Psoas muscle (tissue), 8 donors: ENCODE measurements at places on chromosomes 2 and 18. TPM values are rescaled to one million over a fixed set of nuclear protein-coding genes. Genes with fewer than 3 reads are reported as not detected.

DNA sequence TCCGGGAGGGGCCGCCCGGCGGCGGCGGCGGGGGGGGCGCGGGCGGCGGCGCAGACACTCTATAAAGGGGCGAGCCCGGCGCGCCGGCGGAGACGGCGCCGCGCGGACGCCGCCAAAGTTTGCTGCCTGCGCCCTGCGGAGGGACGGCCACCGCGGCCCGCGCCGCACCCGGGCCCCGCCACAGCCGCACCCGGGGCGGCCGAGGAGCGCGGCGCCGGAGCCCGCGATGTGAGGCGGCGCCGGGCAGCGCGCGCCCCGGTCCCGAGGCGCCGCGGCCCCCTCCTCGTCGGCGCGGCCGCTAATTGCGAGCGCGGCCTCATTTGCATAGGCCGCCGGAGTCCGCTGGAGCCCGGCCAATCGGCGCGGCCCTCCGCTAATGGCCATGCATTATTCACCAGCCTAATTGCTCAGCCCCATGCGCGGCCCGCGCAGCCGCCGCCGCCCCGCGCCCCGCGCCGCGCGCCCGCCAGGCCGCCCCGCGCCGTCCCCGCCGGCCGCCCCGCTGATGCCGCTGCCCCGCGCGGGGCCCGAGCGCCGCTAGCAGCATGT, at the start of gene SALL3:
TSS of gene SALL3 (plus strand) at position 89 of the 549 bp plus-strand sequence. CDS start at position 546, 457 bp downstream.
- peak within 1 kb of the TSS; percentile 49 for H3K4me3 ChIP-seq
- no peak for DNase-seq
- H3K27me3 ChIP-seq: peaks cover 91% of the 10 kb centered on the region
- no peak within 1 kb of the TSS for H3K27ac ChIP-seq
- no peaks in the 10 kb centered on the region for H3K36me3 ChIP-seq

The KCNF1 gene
- not detected for total RNA-seq

The VWA3B gene
- total RNA-seq: 0.22 TPM

The HOXD10 gene
- not detected for total RNA-seq

The AFG3L2 gene
- total RNA-seq: 112 TPM

DNA sequence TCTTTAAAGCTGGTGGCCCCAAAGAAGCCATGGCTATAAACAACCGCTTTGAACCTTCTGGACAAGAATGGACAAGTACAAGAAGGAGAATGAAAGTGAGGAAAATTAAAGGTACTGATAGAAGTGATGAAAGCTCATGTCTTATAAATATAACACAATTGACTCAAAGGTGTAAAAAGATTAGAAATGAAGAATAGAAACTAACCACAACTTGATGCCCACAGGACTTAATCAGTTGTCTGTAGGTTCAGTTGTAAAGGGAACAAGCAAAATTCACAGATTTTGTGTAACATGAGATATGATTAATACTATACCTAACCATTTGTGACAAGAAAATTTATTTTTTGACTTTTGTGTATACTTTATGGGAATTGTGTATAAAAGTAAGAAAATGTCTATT, 135.7 kb downstream of the NUP35 start:
- no peaks in the 10 kb centered on the region for H3K4me1 ChIP-seq
- no peak overlapping the region for H3K27ac ChIP-seq
- no peaks in the 10 kb centered on the region for H3K27me3 ChIP-seq
- no peaks in the 10 kb centered on the region for H3K36me3 ChIP-seq
- DNase-seq: no peak

GRCh38 chr2:61193670-61194561, 31.9 kb downstream of the C2orf74 start:
- H3K4me3 ChIP-seq: no peak overlapping the region
- no peak overlapping the region for H3K27ac ChIP-seq
- no peaks in the 10 kb centered on the region for H3K27me3 ChIP-seq
- no peak for DNase-seq
- H3K4me1 ChIP-seq: no peaks in the 10 kb centered on the region

- H3K4me1 ChIP-seq: no peaks in the 10 kb centered on the region
- no peak for DNase-seq
- peaks cover 1% of the 10 kb centered on the region for H3K27me3 ChIP-seq
- H3K27ac ChIP-seq: no peak overlapping the region
These were observed 68.9 kb downstream of the CAPN13 start for GRCh38 chr2:30738141-30738911.

DNA sequence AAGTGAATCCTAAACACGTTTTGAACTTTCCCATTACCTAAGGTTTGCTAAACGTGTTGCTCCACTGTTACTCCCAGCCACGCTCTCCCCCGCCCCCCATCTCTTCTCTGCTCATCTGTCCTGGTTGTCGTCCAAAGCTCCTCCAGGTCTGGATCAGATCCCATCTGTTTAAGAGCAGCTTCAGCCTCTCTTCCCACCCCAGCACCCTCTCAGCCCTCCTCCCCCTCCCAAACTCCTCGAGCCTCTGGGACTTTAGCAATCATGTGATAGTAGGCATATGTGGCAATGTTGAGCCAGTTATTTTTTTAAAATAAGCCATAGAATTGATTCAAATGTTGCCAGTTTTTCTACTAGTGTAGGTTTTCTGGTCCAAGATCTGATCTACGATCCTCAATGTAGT, 20.0 kb upstream of the LPIN1 start:
- DNase-seq: no peak
- H3K4me3 ChIP-seq: no peak overlapping the region
- H3K36me3 ChIP-seq: no peaks in the 10 kb centered on the region
- no peaks in the 10 kb centered on the region for H3K4me1 ChIP-seq

DNA sequence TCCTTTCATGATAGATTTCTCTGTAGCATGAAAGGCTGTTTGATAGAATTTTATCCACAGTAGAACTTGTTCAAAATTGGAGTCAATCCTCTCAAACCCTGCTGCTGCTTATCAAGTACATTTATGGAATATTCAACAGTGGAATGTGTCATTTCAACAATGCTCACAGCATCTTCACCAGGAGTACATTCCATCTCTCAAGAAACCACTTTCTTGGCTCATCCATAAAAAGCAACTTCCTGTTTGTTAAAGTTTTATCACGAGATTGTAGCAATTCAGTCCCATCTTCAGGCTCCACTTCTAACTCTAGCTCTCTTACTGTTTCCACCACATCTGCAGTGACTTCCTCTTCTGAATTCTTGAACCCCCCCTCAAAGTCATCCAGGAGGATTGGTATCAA, 29.4 kb downstream of the PDCL3 start:
- H3K4me3 ChIP-seq: no peak overlapping the region
- H3K27me3 ChIP-seq: no peaks in the 10 kb centered on the region
- H3K4me1 ChIP-seq: no peaks in the 10 kb centered on the region
- H3K27ac ChIP-seq: no peak overlapping the region
- no peaks in the 10 kb centered on the region for H3K36me3 ChIP-seq
- DNase-seq: no peak

The STRN gene
- 30.0 TPM for total RNA-seq

DNA sequence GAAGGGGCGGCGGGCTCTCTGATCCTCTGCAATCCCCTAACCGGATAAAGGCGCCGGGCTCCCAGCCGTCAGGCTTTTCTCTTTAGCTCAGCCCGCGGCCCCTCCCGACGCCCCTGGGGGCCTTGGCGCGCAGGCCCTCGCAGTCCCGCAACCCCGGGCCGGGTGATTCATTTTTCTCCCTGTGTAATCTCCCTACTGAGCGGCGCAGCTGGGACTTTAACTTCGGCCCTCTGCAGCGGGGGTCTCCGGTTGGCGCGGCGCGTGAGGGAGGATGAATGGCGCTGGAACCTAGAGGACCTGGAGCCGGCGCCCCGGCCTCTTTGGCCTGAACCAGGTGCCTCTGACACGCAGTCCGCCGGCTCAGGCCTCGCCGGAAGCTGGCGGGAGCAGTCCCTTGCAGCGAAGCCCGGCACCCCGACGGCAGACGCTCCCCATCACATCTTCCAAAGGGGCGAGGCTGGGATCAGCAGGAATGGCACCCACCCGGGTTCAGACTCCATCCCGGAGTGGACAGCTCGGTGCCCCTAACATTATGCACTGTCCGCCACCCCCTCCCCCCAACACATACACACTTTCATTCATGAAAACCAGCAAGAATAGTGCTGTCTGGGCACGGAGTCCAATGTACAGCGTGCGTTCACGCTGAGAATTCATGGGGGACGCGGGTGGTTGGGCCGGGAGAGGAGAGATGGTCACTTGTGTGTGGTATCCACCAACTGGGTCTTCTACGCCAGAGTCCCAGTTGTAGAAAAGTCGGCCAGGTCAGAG, 1.2 kb downstream of the CNGA3 start:
- no peak overlapping the region for H3K27ac ChIP-seq
- no peak overlapping the region for H3K4me3 ChIP-seq
- peaks cover 66% of the 10 kb centered on the region for H3K27me3 ChIP-seq
- DNase-seq: no peak

GRCh38 chr2:65070172-65070830, 14.1 kb downstream of the CEP68 start:
- no peaks in the 10 kb centered on the region for H3K27me3 ChIP-seq
- H3K4me3 ChIP-seq: peak overlapping the region; percentile 1
- peak overlapping the region; percentile 94 for H3K27ac ChIP-seq
- H3K4me1 ChIP-seq: peaks cover 85% of the 10 kb centered on the region

The PREB gene
- 57.4 TPM for total RNA-seq

The ABCG5 gene
- total RNA-seq: not detected

DNA sequence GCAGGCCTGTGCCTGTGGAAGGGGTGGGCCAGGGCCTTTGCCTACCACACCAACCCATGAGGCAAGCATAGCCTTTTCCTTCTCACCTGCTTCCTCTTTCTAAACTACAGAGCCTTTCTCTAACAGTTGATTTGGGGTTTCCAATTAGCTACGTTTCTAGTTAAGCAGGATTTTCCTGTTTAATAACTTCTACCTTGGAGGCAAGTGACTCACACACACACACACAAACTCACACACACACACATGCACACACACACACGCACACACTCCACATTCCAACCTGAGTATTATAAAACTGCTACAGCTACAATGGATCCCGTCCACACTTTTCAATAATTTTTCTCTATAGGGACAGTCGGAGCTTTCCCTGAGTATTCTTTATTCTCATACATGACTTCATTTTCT, 84.9 kb downstream of the SOX11 start:
- no peaks in the 10 kb centered on the region for H3K4me1 ChIP-seq
- H3K36me3 ChIP-seq: no peaks in the 10 kb centered on the region
- H3K27me3 ChIP-seq: no peaks in the 10 kb centered on the region
- DNase-seq: no peak

DNA sequence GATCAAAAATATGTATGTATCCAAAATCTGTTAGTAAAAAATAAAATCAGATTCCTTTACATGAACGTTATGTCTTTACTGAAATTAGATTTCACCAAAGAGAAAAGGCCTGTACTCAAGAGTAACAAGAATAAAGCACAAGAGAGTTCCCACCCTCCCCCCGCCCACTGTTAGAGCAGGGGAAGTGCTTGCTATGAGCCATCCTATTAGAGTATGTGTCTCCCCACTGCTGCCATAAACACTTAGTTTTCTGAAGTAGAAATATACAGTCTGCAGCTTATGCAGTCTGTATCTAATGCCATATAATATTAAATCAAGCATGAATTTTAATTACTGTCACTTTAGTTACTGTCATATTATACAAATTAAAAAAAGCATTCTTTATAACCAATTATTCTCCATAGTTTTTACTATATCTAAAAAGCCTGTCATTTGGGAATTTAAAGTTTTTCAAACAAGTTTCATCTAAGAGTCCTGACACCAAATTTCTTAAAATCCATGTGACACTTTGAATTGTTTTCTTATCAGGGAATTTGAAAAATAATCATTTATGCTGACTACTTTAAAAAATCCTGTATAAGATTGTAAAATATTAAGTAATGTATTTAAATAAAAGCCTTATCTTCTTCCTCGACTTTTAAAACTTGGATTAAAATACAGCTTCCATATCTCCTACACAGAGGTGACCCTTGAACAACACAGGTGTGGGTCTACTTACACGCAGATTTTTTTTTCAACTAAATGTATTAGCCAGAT, 51.8 kb upstream of the GPR75 start:
- DNase-seq: no peak
- no peak overlapping the region for H3K4me3 ChIP-seq
- H3K27me3 ChIP-seq: no peaks in the 10 kb centered on the region
- no peak overlapping the region for H3K27ac ChIP-seq
- peaks cover 87% of the 10 kb centered on the region for H3K36me3 ChIP-seq
- peaks cover 5% of the 10 kb centered on the region for H3K4me1 ChIP-seq

DNA sequence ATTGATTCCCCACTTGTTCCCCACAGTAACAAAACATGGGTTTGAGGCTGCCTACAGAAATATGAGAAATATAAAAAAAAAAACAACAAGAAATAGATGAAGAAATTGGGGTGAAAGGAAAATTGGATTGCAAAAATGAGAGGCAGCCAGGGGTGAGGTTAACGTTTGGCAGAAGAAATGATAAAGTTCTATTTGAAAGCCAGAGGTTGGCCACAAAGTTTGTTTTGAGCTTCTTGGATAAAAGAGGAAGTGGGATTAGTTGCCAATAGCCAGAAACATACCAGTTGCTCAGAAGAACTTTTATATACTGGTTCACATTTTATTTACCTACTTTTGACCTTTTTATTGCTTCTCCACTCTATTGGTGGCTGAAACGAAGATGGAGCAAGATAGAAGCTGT, 67.5 kb downstream of the FASTKD2 start:
- no peak for DNase-seq
- no peaks in the 10 kb centered on the region for H3K4me1 ChIP-seq
- no peak overlapping the region for H3K4me3 ChIP-seq
- no peaks in the 10 kb centered on the region for H3K27me3 ChIP-seq
- H3K36me3 ChIP-seq: no peaks in the 10 kb centered on the region

DNA sequence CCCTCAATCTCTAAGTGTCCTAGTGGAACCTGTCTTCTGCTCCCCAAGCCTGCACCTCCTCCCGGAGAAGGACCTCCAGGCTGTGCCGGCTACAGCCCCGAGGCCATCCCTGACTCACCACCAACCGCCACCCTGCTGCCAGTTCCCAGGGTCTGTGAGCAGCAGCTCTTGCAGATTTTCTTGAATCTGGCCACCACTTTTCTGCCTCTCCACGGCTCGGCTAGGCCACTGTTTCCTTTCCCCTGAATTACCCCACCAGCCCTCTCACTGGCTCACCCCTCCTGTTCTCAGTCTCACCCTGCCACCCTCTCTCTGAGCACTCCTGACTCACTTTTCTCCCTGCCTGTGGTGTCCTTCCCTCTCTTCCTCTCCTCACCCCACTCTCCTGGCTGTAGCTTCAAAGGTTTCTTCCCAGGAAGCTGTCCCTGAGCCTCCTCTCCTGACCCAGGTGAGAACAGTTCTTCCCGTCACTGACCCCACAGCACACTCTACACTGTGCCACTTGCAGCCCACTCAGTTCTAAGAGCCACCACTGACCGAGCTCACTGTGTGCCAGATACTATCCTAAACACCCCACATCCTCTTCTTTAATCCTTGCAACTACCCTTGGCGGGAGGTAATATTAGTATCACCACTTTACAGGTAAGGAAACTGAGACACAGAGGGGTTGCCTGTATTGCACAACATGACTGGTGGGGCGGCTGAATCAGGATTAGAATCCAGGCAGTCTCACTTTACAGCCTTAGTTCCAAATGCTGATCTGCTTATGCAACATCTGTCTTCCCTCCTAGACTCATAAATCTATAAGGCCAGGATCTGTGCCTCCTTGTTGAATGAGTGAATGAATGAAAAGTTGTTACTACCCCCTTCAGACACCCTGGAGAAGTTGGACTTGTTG, 111.6 kb downstream of the SMAD7 start:
- peaks cover 29% of the 10 kb centered on the region for H3K4me1 ChIP-seq
- no peak for DNase-seq
- no peak overlapping the region for H3K4me3 ChIP-seq
- peak overlapping the region; percentile 31 for H3K27ac ChIP-seq
- H3K36me3 ChIP-seq: no peaks in the 10 kb centered on the region
- no peaks in the 10 kb centered on the region for H3K27me3 ChIP-seq
